ENCODE measurements at places on chromosomes 6 and 20. TPM values are rescaled to one million over a fixed set of nuclear protein-coding genes. Genes with fewer than 3 reads are reported as not detected.

DNA sequence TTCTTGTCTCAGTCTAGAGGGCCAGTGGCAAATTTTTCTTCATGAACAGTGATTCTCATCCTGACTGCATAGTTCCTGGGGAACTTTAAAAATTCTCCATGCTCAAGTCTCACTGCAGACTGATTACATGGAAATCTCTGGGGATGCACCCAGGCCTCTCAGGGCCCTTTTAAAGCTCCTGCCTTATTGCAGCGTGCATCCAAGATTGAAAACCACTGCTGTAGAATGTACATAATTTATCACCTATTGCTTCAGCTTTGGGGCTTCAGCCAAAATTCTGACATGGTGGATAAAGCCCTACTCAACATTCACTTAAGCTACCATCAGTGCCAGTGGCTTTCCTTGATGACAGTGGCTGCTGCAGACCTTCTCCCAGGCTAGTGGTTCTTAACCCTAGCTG is 143.8 kb downstream of the BTBD3 start:
- H3K27me3 ChIP-seq = peaks cover 3% of the 10 kb centered on the region
- H3K36me3 ChIP-seq = no peaks in the 10 kb centered on the region
- DNase-seq = no peak
- no peak overlapping the region for H3K27ac ChIP-seq
- no peak overlapping the region for H3K4me3 ChIP-seq

- peak; percentile 70 for DNase-seq
- no peaks in the 10 kb centered on the region for H3K36me3 ChIP-seq
- no peak overlapping the region for H3K4me3 ChIP-seq
Observed at GRCh38 chr6:135901774-135902524, 50.4 kb downstream of the PDE7B start.

DNA sequence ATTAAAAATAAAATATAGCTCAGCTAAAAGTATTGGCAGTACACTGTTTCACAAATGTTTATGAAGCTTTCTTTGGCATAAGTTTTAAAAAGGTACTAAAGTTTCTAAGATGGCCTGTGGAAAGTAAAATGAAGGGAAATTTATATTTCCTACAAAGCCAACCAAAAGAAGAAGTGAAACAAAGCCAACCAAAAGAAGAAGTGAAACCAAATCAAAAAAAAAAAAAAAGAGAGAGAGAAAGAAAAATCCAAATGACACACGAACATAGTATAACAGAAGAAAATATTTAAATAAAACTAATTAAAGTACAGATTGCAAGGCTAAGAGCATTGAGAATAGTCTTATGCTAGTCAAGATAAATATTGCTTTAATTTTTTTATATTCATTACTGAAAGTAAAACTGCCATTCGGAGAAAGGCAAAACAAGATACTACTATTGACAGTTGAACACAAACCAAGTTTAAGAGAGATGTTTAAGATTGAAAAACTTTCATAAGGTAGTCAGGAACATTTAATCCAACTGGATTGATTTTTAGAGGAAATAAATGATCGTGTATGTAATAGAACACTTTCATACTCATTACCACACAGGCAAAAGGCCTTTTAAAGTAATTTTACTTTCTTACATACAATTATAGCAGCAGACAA is 12.8 kb upstream of the KHDRBS2 start:
- DNase-seq = no peak
- no peaks in the 10 kb centered on the region for H3K27me3 ChIP-seq
- no peaks in the 10 kb centered on the region for H3K4me1 ChIP-seq
- no peak overlapping the region for H3K27ac ChIP-seq
- H3K36me3 ChIP-seq = no peaks in the 10 kb centered on the region

GRCh38 chr6:131250122-131250521 is 114.9 kb downstream of the AKAP7 start:
- H3K36me3 ChIP-seq = no peaks in the 10 kb centered on the region
- H3K27ac ChIP-seq = no peak overlapping the region
- peak; percentile 39 for DNase-seq
- no peaks in the 10 kb centered on the region for H3K27me3 ChIP-seq

GRCh38 chr6:118669561-118669960 is 18.2 kb upstream of the CEP85L start:
- DNase-seq = no peak
- no peak overlapping the region for H3K4me3 ChIP-seq
- H3K4me1 ChIP-seq = peaks cover 73% of the 10 kb centered on the region
- peaks cover 3% of the 10 kb centered on the region for H3K36me3 ChIP-seq
- no peaks in the 10 kb centered on the region for H3K27me3 ChIP-seq

GRCh38 chr6:7993952-7994351 is 70.2 kb downstream of the BLOC1S5 start:
- no peak overlapping the region for H3K27ac ChIP-seq
- no peaks in the 10 kb centered on the region for H3K4me1 ChIP-seq
- no peaks in the 10 kb centered on the region for H3K27me3 ChIP-seq
- DNase-seq = no peak
- no peak overlapping the region for H3K4me3 ChIP-seq
- peaks cover 1% of the 10 kb centered on the region for H3K36me3 ChIP-seq

The HUS1B gene
- 0.67 TPM for total RNA-seq

The SMOC2 gene
- total RNA-seq = not detected

The LPA gene
- total RNA-seq = not detected

The TRIM15 gene
- 0.79 TPM for total RNA-seq

The RCAN2 gene
- 0.37 TPM for total RNA-seq

The OR2B6 gene
- total RNA-seq = not detected

The HAO1 gene
- not detected for total RNA-seq

Measured in activated naive CD4-positive, alpha-beta T cell treated with anti-CD3 and anti-CD28 coated beads for 36 hours (primary cell).